ENCODE measurements at places on chromosomes 1 and 21.

DNA sequence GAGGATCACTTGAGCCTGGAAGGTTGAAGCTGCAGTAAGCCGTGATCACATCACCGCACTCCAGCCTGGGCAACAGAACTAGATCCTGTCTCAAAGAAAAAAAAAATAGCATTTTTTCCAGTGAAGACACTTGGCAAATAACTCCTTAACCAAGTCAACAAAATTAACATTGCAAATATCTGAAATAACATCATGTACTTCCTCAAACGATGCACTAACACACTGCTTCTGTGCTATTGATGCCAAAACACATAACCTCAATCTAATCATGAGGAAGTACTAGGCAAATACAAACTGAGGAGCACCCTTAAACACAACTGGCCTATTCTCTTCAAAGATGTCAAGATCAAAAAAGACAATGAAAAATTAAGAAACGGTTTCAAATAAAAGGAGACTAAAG is 32.3 kb downstream of the PABPC4 start:
- no peak for DNase-seq

DNA sequence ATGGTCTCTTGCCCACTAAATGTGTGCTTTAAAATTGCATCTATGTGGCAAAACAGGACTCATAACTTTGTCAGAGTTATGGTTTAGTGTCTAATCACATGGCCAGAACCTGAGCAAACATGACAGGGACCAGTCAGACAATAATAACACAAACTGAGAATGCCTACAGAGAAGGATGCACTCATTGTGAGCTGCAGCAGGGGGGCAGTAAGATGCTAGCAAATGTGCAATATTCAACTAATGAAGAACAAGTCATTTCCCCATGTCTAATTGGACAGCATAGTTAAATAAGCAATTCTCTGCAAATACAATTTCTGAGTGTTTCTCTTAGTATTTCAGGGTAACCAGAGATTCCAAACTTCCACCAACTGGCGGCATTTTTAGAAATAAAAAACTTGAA is 30.8 kb downstream of the SPAG17 start:
- DNase-seq = no peak

- DNase-seq = no peak
Measured at GRCh38 chr1:52238474-52238873, 96.6 kb downstream of the ZFYVE9 start.

DNA sequence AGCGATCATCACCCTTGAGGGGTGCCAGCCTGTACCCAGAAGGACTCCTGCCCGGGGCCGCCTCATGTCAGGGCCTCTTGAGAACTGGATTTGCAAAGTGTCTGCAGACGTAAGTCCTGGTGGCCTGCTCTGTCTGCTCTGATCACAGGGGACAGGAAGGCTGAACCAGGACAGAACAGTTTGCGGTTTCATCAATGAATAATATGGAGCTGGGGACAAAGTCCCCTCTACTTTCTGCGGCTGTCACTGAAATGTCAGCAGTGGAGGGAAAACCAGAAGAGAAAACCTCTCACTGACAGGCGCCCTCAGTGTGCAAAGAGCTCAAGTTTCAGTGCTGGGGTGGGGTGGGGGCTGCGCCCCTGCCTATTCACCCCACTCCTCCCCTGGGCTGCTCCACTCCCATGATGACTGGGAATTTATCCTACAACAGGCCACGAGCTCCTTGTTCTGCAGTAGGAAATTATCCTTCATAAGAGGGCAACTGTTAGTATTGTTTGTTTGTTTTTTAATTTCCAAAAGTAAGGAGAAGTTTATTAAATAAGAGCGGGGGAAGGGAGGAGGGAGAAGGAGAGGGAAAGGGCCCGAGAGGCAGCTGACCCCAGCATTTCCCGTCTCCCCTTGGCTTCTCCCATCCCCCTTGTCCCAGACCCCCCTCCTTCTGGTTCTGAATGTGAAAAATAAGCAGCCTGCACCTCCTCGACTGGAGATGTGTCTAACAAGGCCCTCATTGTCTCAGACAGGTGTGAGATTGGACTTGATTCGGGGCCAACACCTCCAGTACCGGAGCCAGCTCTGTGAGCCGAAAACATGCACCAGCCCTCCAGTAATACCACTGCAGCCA is 149.2 kb downstream of the CLIC6 start:
- DNase-seq = no peak

- DNase-seq = no peak
Measured at GRCh38 chr1:151175863-151176262, at the start of gene TMOD4. Gene TMOD4 (minus strand): TSS chr1:151175981. CDS start chr1:151174875, 1,106 bp downstream.

DNA sequence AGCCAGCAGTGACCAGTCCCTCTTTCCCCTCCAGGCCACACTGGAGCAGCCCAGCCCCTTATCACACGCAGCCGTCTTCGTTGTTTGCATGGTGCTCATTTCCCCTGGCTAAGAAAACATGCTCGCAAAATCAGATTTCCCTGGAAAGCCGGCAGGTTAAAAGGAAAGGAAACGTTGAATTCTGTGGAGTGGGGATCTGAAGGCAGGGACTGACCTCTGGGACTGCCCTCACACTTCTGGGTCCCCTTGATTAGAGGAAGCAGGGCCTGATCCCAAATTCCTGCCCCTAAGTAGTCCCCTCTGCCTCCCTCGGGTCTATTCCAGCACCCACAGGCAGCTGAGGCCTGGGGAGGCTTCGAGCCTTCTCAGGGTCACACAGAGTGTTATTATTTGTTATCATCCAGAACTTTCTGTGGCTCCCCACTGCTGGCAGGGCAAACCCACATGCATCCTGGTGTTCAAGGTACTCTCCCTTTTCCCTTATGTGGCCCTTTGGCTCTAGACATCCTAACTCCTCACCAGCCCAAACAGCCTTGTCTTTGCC is 125.2 kb upstream of the ZBTB40 start:
- DNase-seq = no peak

- no peak for DNase-seq
Measured at GRCh38 chr1:6137758-6138157, 42.4 kb downstream of the CHD5 start.

- peak; percentile 16 for DNase-seq
Measured at GRCh38 chr1:23980728-23981070, 572 bp upstream of the SRSF10 start.

DNA sequence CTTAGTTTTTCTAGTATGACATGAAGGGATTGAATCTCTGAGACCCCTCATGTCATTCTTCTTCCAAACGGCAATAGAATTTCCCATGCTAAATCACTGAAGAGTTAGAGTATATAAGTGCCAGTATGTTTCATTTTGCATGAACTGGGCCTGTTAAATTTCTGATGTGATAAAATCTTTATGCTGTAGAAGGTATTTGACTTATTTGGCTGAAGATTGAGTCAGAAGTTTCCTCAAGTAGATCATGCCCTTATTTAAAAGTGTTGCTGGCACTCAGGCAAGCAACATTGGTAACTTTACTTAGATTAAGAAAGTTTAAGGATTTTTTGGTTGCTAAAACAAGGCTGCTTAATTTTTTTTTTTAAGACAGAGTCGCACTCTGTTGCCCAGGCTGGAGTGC is 13.3 kb downstream of the ATF6 start:
- DNase-seq = no peak

- DNase-seq = no peak
Measured at GRCh38 chr21:45415943-45416611, 11.1 kb downstream of the COL18A1 start.

DNA sequence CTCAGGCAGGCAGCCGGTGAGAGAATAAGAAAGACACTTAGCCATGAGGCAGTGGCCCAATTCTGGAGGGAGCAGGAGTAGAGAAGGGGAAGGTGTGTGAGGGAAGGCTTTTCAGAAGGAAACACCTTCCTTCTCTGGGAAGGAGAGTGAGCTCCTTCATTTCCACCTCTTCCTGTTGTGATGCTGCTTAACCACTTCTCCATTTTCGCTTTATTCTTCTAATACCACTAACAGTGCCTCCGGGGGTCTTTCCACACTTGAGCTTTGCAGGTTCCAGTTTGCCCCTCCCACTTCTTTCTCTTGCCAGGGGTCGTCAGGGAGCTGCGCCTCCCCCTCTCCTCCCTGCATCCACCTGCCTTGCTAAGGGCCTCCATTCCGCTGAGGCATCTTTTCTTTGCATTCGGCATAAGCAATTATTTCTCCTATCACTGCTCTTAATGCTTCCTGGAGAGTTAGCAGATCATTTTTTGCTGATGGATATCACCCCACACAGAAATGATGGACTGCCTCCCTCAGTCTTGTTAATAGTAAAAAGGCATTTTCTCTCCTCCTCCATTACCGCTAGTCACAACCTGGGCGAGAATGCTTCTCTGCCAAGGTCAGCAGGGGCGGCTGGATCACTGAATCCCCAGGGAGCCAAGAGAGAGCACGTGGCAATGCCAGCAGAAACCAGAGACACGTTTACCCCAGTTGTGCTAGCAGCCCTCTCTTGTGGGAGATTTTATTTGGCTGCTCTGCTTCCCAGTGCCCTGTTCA is 74.8 kb downstream of the ELAVL4 start:
- DNase-seq = no peak

DNA sequence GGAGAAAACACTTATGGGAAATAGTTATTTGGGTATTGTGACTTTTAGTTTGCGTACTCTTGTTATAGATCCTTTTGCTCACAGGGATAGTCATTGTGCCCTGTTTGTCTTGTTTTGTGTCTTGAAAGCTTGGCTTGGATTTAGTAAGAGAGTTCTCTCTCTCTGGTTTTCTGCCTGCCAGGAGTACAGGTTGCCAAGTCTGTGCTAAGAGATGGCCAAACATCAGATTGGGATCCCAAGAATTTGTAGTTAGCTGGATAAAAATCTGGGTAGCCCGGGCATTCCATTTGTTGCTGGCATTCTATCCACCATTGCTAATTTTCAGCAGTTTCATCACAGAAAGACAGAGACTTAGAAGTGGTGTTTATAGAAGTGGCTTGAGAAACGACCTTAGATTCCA is 222.2 kb downstream of the NRIP1 start:
- DNase-seq = no peak

DNA sequence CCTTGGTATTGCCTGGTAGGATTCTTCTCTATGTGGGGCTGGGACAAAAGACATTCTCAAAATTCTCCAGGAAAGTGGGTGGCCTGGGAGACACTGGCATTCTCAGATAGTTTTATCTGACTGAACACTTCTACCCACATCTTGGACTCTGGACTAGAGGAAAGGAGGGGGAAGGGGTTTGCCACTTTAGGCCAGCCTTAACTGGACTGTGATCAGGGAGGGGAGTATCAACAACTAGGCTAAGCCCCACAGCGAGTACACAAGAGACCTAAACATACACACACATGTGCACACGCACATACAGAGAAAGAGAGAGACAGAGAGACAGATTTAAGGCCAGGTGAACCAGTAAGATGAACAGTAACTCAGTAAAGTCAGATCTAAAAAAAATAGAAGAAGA is 1.2 kb upstream of the SEMA6C start:
- DNase-seq = no peak

DNA sequence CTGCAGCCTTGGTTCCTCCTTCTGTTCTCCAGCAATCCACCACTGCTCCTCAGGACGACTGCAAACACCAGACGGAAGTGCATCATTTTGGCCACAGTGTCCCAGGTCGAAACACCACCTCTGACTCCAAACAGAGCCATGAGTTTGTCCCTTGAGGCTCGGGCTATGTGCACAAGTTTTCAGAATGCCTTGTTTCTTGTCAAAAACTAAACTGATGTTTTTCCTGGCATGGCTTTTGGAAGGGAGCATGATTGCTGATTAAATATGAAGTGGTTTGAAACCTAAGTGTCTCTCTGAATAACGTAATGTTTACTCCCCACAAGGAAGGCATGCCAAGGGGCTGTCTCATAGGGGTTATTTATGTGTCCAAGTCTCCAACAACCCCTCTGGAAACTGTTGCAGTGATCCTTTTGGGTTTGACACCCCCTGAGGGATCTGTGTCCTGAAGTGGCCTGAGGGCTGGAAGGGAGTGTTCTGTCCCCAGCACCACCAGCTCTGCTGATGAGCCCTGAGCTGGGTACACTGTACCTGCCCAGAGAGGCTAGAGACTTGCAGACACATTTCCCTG is 132.7 kb downstream of the PLPP3 start:
- DNase-seq = no peak

DNA sequence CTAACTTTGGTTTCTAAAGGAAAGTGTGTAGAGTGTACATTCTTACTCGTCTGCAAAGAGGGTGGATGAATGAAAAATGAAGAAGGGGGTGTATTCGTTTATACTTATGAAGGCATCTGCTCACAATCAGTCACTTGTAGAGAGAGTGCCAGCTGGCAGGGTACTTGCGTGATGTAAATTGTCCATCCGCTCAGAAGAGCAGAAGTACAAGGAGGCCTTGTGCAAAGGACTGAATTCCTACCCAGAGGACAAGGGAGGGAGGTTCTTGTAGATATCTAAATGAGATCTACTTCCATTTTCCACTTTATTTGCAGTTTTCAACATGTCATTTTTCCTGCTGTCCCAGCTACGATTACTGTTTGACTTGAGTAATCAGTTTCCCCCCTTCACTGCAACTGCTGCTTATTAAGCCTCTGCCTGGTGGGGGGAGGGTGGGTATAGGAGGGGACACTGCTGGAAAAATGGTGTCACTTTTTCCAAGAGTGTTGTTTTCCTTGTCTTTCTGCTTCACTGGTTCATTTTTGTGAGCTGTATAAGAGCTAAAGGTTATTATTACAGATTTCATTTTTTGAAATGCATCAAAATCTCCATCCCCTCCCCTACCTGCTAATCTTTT is 67.3 kb downstream of the LAMC1 start:
- no peak for DNase-seq

- no peak for DNase-seq
Measured at GRCh38 chr21:45836694-45837670, 144.6 kb upstream of the COL6A1 start.

DNA sequence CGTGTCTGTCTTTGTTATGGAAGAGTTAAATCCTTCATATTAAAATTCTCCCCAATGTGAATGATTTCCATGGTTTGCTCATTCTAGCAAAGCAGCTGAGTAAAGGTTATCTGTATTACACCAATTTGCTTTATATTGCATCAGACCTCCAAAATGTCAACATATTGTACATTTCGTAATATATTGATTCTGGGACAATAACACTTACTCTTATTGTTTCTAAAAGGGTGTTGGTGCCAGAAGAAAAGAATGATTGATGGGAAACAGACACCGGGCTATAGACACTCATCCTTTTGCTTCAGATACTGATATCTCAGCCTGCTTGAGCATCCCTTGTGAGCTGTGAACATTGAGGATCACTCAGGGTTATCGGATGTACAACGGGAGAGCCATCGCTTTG is 7.0 kb downstream of the NTNG1 start:
- DNase-seq = no peak

- peak; percentile 0 for DNase-seq
Measured at GRCh38 chr1:77282866-77283539, 1.2 kb downstream of the AK5 start.

GRCh38 chr1:59699227-59699847 is 115.4 kb upstream of the HOOK1 start:
- no peak for DNase-seq

- no peak for DNase-seq
Measured at GRCh38 chr1:235857756-235858155, 8.9 kb downstream of the LYST start.

GRCh38 chr1:228459091-228459993 is 27.8 kb upstream of the RNF187 start:
- DNase-seq = peak; percentile 24

- DNase-seq = no peak
Measured at GRCh38 chr1:109134423-109134822, 20.5 kb downstream of the ELAPOR1 start.

DNA sequence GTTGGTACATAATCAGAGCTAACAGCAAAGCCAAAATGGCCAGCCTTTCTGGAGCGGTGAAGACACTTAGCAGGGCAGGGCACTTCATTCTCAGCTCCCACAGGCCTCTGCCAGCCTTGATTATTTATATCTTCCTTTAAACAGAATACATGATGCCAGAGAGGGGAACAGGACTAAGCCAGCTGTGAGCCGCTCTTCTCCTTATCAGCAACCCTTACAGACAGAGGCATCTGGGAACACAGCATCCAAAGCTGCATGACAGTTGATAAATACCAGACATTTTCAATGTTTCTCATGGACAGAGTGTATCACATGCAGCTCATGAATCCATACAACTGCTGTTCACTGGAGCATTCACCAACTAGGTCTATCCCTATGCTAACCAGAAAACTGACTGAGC is 29.1 kb downstream of the DNAJC11 start:
- no peak for DNase-seq

Data from stimulated activated CD8-positive, alpha-beta memory T cell treated with anti-CD3 and anti-CD28 coated beads, Interleukin-12 subunit alpha, Interleukin-12 subunit beta, amount 100 ng/mL, for 4 hours (primary cell).